ENCODE measurements at places on chromosomes 2 and 18. TPM values are rescaled to one million over a fixed set of nuclear protein-coding genes. Genes with fewer than 3 reads are reported as not detected.

- DNase-seq: no peak
These were observed 25.4 kb upstream of the ACADL start for GRCh38 chr2:210250622-210251021.

Gene ABHD1
- 0.09 TPM for total RNA-seq

Gene HAAO
- 14.8 TPM for total RNA-seq

GRCh38 chr2:135870571-135870970, 5.7 kb downstream of the MCM6 start:
- DNase-seq: no peak

DNA sequence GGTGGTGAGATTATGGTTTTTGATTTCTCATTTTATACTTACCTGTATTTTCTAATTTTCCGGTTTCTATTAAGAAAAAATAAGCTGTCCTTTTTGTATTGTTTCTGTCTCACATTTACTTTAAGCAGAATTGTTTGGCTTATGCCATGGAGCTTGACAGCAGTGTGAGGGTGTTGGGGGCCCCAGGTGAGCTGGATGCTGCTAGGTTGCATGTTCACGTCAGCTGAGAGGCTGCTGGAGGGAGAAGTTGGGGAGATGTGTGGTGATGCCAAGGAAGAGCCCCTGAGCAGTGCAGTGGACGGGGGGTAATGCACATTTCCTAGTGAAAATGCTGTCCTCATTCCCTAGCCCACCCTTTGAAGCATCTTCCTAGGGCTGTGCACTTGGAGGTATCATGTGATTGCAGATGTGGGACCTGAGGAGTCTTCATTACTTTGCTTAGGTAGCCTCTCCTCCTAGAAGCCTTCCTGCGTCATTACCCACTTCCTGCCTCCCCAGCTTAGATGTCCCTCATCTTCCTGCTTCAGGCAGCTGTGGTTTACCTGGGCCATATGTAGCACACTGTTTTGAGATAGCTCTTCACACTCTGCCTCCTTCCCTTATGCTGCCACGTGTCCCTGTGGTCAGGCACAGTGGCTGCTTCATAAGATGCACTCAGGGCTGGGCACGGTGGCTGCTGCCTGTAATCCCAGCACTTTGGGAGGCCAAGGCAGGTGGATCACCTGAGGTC, 16.2 kb downstream of the ATG16L1 start:
- DNase-seq: no peak

Gene FMNL2
- total RNA-seq: 24.1 TPM

Gene SLC40A1
- total RNA-seq: 37.4 TPM

GRCh38 chr18:70421471-70422390, 132.9 kb downstream of the SOCS6 start:
- peak; percentile 65 for DNase-seq

Gene ATP9B
- 25.7 TPM for total RNA-seq

GRCh38 chr2:8796878-8797550, 40.4 kb downstream of the KIDINS220 start:
- no peak for DNase-seq

DNA sequence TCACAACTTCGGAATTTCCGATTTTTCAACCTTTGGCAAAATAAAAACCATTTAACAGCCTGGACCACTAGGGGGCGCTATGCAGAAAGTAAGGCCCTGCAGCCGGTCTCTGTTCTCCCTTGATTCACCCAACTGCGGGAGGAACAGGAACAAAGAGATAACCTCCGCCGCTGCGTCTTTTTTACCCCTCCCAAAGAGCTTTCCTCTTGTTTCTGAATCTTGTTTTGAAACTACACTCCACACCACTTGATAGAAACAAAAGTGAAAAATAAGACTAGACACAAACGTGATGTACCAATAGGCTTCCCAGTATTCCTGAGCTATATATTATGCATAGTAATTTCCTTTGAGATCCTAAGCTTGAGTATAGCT, 231.2 kb downstream of the MYO3B start:
- peak; percentile 73 for DNase-seq

DNA sequence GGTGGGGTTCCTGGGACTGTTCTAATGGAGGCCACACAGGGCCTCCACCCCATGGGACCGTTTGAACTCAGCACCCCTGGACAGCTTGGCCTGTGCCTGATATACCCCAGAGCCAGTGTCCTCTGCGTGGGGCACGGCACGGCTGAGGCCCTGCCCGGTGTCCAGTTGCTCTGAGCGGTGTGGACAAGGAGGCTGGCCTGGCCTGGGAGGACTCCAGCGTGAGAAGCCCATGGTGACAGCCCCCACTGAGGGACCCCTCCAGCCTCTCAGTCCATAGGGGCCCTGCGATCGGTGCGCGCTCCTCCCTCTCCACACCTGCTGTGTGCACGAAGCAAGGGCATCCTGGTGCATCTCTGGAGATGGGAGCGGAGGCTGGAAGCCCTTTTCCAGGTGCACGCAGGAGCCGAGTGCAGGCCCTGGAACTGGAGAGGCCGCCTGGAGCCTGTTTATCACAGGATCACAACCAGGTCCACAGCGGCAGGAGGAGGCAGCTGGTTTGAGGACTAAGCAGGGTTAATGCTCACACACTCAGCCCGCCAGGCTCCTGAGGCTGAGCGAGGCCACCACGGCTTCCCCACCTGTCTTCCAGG, 120.2 kb downstream of the PTGR3 start:
- DNase-seq: no peak

GRCh38 chr2:109206569-109207146, 77.7 kb downstream of the SH3RF3 start:
- no peak for DNase-seq

Gene SCYGR4
- not detected for total RNA-seq

- DNase-seq: no peak
These were observed 259.5 kb downstream of the EPHA4 start for GRCh38 chr2:221312634-221313033.

Gene CCDC102B
- 30.9 TPM for total RNA-seq

GRCh38 chr2:28643911-28644334, 107.7 kb upstream of the PPP1CB start:
- DNase-seq: no peak

- no peak for DNase-seq
These were observed 197.3 kb downstream of the DNAH7 start for GRCh38 chr2:195871326-195871725.

Gene PRKAG3
- 19.3 TPM for total RNA-seq

GRCh38 chr2:19480673-19481072, 122.2 kb upstream of the OSR1 start:
- peak; percentile 65 for DNase-seq

DNA sequence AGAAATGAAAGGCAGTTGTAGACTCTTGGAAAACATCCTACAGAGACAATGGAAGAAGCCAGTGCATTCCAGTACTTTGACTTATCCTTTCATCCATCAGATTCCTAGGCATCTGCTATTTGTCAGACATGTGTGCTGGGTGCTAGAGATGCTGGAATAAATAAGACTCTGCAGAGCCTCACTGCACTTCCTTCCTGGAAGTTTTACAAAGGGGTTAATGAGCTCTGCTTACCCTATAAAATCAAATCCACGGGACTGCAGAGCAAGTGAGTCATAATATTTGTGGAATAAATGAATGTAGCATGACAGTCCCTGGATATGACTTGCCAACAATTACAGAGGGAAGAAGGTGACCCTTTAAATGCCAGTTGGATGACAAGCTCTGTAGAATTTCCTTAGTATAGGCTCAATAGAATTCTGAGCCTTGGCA, 52.7 kb upstream of the NPAS2 start:
- DNase-seq: peak; percentile 64

DNA sequence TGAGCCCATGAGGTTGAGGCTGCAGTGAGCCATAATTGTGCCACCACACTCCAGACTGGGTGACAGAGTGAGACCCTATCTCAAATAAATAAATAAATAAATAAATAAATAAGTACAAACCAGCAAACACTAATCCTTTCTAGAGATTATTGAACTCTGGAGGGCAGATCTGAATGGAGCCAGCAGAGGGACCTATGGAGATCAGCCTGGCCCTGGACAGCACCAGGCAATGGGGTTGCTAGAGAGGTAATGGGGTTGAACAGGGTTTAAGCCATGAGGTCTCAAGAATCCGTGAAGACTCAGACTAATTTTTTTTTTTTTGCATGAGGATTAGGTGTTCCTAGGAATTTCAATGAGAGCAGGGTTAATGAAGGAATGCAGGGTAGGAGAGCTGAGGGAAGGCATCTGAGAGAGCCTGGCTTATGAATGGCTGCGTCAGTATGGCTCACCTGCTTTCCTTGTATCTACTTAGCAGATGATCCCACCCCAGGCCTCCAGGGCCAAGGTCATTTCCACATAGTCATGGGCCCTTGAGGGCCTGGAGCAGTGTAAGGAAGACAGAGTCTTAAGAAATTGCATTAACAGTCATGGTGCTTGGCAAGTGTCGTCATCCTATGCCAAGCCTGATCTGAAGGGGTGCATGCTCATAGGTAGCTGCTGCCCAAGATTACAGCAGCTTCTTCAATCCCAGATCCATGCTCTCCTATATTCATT, 34.6 kb upstream of the IL37 start:
- DNase-seq: no peak

Gene UGT1A5
- total RNA-seq: not detected

- DNase-seq: no peak
These were observed 104.3 kb upstream of the LINC00305 start for GRCh38 chr18:64253222-64253621.

Gene RTKN
- 46.1 TPM for total RNA-seq

Gene ARHGAP28
- 26.1 TPM for total RNA-seq

Gene SH3BP4
- total RNA-seq: 14.8 TPM

All from muscle of leg (tissue), 16 donors.